Activated T-cell treated with anti-CD3 and anti-CD28 coated beads for 24 hours (primary cell): ENCODE measurements at places on chromosomes 4 and X.

GRCh38 chr4:1711571-1712215 lies 426 bp downstream of the SLBP start:
- DNase-seq, result no peak

DNA sequence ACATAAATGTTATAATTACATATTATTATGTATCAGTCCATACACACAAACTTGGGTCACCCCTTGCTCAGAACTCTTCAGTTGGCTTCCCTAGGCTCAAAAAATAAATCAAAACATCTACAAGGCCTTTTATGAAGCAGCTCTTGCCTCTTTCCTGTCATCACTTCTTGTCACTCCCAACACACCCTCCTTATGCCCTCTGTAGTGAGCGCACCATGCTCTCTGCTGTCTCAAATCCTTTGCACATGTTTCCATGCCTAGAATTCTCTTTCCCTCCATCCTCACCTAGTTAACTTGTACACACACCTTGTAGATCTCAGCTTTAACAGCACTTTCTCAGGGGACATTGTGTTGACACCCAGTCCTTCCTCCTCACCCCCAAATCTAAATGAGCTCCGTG lies 53.0 kb downstream of the ATP8A1 start:
- DNase-seq, result no peak

- DNase-seq, result no peak
Measured at GRCh38 chr4:154433543-154433942, 58.1 kb downstream of the DCHS2 start.

DNA sequence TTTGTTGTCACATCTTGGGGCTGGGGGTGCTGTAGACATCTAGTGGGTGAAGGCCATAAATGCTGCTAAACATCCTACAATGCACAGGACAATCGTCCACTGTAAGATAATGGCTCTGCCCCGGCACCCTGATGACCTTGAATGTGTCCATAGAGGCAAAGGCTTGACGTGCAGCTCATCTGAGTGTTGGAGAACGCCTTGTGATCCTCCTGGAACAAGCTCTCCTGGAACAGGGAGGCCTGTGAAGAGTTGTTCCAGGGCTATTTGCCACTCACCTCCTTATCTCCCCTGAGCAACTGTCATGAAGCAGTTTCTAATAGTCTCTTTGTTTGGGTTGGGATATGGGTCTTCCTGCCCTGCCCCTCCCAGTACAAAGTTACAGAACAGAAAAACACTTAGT lies 15.2 kb upstream of the PCYT1B start:
- DNase-seq, result no peak

DNA sequence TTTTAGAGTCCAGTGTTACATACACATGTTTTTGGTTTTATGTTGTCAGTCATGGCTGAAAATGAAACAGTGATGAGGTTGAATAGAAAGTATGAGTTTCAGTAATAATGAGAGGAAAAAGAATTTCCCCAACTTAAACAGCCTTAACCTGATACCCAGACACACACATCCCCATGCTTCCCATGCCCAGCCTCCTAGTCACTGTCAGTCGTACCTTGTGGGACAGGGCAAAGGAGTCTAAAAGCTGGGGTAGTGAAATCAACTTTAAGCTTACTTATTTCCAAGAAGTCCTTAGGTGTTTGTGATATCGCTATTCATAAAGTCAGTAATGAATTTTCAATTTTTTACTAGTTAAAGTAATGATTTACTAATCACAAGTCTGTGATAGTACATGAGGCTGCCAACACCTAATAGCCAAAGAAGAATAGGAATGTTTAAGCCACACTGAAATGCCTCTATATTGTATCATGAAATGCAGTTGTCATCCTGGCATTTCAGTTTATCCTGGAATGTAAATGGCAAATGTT lies 24.3 kb upstream of the GPR34 start:
- no peak for DNase-seq

- no peak for DNase-seq
Measured at GRCh38 chr4:144423930-144424329, 222.0 kb upstream of the HHIP start.

- no peak for DNase-seq
Measured at GRCh38 chrX:114134465-114134864, 449.4 kb upstream of the HTR2C start.
